ENCODE measurements at places on chromosomes 12 and 14.

DNA sequence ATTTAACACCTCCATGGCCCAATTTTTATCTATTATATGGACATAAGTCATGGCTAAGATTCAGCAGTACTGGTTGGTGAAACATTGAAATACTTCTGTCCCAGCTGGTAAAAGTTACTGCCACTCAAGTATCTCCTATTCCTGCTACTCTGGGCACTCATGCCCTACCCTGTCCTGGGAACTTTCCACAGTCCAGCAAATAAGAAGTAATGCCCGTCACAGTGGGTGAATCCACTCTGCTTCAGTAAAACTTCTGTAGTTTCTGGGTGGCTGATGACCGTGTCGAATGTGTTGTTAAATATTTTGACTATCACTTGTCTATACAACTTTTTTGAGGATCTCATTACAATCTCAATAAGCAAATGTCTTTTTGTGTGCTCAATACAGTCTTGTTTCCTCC lies 209.3 kb upstream of the IGF1 start:
- no peak for DNase-seq

DNA sequence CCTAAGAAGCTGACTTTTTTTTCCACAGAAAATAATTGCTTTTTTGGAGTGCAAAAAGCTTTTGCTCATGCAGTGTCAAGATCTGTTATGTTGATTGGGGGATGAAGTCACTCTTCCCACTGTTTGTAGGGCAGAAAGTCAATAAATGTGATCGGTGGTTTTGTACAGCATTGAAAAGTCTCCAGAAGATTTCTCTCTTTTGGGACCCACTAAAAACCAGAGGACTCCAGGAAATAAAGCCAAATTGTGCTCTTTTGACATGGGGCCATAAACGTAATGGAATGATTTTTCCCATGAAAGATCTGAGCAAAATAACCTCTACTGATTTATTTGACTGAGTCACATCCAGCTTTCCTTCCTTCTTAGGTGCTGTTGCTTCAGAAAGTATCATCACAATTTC lies 122.5 kb downstream of the SNAPC1 start:
- DNase-seq: no peak

- DNase-seq: no peak
Observed at GRCh38 chr12:64824130-64824499, 332 bp upstream of the TBC1D30 start.

DNA sequence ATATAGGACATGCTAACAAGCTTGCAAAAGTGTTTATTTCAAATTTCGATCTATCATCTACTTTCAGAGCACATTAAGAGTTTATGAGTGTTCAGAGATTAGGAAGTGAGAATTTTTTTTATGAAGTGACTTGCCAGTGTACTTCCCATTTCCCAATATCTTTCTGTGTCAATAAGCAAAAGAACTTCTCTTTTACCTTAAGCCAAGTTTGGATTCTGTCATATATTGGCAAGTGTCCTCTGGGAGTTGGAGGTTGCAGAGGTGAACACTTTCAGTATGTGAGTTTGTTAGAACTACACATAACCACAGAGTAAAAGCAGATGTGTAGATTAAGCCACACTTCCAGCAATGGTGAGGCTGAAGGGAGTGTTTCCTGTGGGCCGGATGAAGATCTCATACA lies 16.6 kb upstream of the KLRF1 start:
- no peak for DNase-seq

DNA sequence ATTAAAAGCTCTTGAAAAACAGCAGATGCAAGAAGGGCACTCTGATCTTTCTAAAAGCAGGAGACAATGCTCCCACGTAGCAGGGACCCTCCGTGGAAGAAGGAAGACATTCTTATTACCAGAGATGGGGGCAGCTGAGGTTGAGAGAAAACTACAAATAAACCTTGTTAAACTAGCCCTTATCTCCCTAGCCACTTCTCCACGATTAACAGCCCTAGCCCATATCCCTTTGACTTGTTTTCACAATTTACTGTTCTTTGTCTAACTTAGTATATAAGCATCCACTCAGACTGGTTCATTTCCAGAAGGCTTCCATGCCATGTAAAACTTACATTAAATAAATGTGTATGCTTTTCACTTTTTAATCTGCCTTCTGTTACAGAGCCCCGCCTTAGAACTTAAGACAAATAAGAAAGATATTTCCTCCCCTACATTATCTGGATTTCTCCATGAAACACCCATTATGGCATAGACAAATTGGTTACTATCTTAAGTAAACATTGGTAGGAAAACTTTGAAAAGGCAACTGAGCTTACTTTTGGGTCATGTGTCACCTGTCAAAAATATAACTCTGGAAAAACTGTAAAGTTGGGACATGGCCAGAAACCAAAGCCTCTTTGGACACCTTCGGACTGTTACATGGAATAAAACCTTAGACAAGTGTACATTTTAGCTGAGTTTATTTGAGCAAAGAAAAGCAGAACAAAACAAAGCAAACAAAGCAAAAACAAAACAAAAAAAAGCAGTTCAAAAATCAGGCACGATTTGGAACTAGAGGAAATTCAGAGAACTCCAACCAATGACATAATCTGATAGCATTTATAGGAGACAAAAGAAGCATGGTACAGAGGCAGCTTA lies 4.9 kb upstream of the RNASE1 start:
- DNase-seq: no peak

Data from right forelimb (tissue), 1 donor.